ENCODE measurements at places on chromosomes 13 and 19.
A peak's percentile ranks its signal among the peaks of the same experiment; 100 is the strongest.

- no peak for DNase-seq
These were observed 6.0 kb downstream of the CNN2 start for GRCh38 chr19:1032264-1032867.

DNA sequence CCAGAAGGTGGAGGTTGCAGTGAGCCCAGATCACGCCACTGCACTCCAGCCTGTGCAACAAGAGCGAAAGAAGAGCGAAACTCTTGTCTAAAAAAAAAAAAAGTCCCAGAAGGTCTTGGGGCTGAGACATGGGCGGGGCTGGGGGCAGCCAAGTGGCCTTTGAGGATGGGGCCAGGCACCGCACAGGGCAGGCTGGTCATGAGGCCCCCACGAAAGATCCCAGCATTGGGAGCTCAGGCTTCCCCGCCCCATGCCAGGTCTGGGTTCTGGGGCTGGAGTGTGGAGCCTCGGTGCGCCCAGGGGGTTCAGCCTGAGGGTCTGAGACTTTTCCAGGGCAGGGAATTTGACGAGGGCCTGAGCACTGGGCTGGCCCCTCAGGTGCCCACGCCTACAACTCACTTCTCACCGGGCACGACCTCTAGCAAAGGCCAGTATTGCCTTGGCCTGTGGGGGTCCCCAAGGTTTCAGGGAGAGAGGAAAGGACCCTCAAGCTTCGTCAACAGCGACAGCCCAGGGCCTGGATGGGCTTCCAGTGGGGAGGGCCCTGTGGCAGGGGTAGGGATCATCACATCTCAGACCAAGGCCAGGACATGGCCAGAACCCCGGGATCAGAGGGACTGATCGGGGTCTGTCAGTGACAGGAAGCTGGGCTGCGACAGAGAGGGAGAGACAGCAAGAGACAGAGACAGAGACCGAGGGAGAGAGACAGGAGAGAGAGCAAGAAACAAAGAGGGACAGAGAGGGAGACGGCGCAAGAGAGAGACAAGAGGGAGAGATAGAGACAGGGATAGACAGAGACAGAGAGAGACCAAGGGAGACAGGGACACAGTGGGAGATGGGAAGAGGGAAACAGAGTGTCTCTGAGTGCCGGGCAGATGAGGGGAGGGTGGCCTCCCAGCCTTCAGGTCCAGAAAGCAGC is 7.5 kb upstream of the MEX3D start:
- DNase-seq, result no peak

DNA sequence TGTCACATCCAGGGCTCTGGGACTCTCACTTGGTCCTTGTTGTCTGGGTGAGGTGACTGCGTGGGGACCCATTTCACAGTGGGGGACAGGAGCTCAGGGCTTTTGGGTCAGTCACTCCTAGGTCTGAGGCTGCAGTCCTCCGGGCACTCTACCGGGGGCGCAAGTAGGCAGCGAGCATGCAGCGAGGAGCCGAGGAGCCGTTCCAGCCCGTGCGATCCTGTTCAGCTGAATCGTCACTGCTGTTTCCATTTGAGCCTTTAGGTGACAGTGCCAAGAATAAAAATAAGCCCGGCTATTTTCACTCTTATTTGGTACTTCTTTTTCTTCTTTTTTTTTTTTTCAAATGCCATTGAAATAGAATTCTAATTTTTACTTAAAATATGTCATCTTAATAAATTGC is 126.5 kb downstream of the ZNF536 start:
- no peak for DNase-seq

GRCh38 chr19:4232614-4233281 is 3.4 kb downstream of the EBI3 start:
- no peak for DNase-seq

DNA sequence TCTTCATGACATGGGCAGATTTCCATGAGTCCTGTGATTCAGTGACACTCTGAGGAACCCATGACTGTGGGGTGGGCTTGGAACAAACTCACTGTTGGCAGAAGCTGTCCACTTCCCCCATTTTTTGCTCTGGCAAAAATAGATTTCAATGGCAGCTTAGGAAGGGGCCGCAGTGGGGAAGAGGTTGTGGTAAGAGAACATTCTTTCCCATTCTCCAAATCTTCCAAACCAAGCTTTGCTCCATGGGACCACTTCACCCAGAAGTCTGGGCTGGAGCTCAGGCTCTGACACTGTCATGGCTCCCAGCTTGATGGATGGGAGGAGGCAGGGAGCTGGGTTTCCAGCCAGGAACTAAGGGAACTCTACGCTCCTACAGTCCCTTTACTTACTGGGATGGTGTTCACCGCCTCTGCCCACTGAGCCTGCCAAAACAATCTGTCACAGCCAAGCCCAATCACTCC is 24.9 kb upstream of the MEDAG start:
- no peak for DNase-seq

- no peak for DNase-seq
These were observed 581 bp downstream of the RPL18 start for GRCh38 chr19:48618278-48618915.

GRCh38 chr13:32624441-32624840 is 38.2 kb downstream of the PDS5B start:
- DNase-seq, result no peak

DNA sequence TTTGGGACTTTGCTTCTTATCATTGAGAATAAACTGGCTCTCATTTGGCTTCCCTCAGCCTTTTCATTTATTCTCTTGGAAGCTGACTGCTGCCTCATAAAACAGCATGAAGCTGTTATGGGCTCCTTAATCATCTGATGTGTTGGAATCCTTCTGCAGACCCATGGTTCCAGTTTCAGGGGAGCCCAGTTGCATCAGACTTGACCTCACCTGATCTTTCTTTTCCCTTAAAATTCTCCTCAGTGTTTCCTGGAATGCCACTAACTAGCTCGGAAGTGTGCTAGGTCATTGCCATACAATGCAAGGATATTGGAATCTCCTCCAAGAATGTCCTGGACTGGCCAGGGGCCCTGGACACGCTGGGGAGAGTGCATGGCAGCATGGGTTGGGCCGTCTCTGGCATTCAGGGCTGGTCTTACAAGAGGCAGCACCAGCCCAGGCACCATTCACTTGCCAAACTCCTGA is 158.7 kb downstream of the FLT1 start:
- no peak for DNase-seq

- peak; percentile 94 for DNase-seq
These were observed at the start of gene LSM14A for GRCh38 chr19:34171877-34172660. Gene LSM14A (plus strand): TSS chr19:34172504. CDS start chr19:34172643, 139 bp downstream.

DNA sequence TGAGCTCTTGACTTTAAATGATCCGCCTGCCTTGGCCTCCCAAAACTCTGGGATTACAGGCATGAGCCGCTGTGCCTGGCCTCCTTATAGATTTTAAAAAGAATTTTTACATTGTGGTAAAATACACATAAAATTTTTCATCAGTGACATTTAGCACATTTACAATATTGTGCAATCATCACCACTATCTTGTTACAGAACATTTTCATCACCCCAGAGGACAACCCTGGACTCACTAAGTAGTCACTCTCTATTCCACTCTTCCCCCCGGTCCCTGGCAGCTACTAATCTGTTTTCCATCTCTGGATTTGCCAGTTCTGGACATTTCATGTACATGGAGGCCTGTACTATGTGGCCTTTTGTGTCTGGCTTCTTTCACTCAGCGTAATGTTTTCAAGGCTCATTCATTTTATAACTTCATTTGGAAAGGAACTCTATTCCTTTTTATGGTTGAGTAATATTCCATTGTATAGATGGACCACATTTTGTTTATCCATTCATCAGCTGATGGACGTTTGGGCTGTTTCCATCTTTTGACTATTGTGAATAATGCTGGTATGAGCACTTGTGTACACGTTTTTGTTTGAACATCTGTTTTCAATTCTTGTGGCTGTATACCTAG is 19.9 kb downstream of the MEGF8 start:
- no peak for DNase-seq

DNA sequence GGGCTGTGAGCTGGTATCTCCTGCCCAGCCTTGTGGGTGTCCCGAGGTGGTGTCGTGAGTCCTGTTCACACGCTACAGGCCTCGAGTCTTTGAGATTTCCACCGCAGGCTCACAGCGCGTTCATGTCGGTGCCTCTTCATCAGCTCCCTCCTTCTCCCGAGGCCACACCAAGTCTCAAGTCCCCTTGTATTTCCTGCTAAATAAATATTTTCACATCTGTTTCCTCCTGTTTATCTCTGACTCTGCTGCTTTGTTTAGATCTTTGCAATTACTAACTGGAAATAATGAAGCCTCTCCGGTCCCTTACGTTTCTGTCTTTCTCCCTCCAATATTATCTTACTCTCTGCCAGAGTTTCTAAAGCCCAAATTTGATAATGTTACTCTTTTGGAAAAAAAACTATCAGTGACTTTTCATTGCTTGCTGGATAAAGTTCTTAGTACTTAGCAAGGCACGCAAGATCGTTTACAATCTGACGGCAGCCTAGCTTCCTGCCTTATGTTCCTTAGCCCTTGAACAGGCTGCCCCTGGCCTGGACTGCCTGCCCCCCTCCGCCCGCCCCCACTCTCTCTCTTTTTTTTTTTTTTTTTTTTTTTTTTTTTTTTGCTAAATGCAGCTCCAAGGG is 130.5 kb upstream of the RNF113B start:
- no peak for DNase-seq

- DNase-seq, result no peak
These were observed 481.3 kb upstream of the GPC6 start for GRCh38 chr13:92745258-92745657.

Measured in GM13977 (cell line).